Activated CD4-positive, alpha-beta T cell treated with anti-CD3 and anti-CD28 coated beads for 1 hour (primary cell): ENCODE measurements at places on chromosomes 4 and X.

DNA sequence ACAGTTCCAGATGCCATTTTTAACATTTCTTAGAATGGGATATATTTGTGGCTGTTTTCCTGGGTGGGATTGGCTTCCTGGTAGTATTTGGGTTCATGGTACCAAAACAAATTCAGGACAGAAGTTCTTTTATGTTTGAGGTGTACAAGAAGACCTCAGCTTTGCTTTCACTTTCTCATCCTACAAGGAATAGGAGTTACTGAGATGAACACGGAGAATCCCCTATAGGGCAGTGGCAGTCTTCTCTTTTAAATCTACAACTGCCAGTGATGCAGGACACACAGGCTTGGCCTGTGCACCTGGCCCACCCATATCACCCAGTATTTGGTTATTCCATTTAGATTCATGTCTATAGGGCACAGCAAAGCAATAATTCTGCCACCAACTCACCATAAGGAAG is 35.2 kb downstream of the SLC10A7 start:
- no peak for DNase-seq

- DNase-seq, result no peak
These were observed 139.9 kb upstream of the USP9X start for GRCh38 chrX:40945361-40945713.

- DNase-seq, result no peak
These were observed 403.1 kb downstream of the PDGFC start for GRCh38 chr4:156568484-156568883.

DNA sequence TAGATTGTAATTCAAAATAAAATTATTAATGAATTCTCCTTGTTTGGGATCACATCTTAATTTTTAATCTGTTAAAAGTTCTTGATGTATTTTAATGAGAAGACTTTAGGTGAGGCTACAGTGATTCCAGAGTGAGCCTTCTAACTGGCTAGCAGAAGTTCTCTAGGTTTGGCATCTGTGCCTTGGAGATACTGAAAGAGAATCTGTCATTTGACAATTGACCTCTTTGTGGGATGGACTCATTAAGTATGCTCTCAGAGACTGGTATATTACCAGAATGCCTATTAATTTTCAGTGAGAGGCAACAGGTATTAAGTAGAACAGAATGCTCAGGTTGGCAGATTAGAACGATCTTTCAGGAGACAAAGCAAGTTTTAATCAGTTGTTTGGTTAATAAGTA is 10.2 kb downstream of the CCNG2 start:
- DNase-seq, result no peak

DNA sequence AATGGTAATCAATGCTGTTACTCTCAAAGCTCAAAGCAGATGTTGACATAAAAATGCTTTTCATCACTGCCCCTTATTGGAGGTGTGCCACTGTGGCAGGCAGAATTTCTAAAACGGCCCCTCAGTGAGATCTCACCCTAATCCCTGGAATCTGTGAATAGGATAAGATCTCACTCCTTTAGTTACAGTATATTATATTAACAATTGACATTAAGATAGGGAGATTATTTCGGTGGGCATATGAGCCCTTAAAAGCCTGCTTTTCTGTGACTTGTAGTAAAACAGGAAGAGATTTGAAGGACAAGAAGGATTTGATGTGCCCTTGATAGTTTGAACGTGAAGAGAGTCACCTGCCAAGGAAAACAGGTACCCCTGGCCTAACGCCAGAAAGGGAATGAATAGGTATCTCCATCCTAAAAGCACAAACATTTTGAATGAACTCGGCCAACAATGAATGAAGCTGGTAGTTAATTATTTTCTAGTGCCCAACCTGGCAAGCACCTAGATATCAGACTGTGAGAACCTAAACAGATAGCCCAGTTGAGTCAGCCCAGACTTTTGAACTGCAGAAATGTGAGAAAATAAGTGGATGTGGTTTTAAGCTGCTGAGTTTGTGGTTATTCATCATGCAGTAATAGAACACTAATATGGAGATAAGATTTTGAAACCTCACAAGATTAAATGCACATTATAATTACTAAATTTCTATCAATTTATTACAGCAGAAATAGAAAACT is 881.6 kb downstream of the PCDH18 start:
- DNase-seq, result no peak

DNA sequence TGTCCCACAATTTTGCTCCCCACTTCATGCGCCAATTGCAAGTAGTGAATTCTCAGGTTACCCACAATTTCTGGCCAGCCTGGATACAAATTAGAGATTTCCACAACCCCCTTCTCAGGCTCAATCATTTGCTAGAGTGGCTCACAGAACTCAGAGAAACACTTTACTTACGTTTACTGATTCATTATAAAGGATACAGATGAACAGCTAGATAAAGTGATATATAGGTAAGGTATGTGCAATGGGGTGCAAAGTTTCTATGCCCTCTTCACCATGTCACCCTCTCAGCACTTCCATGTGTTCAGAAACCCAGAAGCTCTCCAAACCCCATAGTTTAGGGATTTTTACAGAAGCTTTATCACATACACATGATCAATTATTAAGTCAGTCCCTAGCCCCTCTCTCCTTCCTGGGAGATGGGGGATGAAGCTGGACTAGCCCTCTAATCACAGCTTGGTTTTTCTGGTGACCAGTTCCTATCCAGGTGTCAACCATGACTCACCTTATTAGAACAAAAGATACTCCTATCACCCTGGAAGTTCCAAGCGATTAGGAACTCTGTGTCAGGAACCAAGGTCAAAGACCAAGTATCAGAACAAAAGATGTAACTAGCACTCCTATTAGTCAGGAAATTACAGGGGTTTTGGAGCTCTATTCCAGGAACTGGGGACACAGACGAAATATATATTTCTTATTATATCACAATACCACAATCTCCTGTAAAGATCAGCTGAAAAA is 33.5 kb upstream of the PRRG1 start:
- no peak for DNase-seq

- no peak for DNase-seq
These were observed 78.3 kb downstream of the CLDN22 start for GRCh38 chr4:183241721-183242151.

DNA sequence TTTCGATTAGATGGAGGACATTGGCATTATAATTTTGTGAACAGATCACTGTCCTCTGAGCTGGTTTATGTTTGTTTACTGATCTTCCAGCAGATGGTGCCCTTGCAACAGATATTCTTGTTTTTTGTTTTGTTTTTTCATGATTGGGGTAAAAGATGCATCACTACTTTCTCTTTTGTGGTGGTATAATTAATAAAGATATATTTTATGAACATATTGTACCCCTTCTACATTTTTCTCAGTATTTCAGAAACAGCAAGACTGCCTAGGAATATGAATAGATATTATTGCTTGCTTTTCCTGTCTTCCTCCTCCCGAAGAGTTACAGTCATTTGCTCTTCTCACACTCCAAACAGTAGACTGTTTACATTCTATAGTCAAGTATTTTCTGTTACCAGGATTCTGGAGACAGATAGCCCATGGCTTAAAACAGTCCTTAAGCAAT is 905.2 kb downstream of the TRAM1L1 start:
- no peak for DNase-seq

GRCh38 chr4:88356771-88357170 is 21.9 kb upstream of the HERC6 start:
- no peak for DNase-seq
